ENCODE measurements at places on chromosomes 7 and 10.

DNA sequence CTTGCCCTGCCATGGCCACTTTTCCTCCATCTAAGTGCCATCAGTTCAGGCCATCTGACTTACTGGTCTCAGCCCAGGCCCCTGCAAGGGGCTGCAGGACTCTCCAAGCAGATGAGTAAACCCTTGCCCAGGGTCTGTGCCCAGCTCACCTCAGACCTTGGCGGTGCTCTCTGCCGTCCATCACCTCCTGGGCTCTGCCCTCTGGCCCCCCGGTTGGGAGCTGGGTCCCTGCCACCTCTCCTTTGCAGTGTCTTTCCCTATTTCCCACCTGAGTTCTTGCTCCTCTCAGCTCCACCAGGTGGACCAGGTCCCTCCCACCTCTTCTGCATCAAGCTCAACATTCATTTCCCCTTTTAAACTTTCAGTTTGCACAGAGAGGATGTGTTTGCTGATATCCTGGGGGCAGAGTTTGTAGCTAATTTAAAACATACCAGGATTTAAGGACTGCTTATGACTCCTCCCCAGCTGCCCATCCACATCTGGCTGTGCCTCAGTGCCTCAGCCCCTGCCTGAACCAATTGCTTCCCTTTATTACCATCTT is 135.5 kb downstream of the SLIT1 start:
- peak; percentile 22 for DNase-seq

DNA sequence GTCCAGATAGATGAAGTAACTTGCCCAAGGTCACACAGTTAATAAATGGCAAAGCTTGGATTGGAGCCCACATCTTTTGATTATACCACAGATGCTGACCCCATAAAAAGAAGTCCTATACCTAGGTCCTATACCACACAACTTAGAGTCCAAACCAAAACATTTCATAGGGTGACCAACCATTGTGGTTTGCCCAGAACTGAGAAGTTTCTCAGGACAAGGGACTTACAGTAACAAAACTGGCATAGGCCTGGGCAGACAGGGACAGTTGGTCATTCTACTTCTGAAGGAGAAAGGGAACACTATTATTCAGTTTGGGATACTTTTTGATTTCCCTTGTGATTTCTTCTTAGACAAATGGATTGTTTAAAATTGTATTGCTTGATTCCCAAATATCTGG is 32.9 kb upstream of the PRLHR start:
- no peak for DNase-seq

- DNase-seq = peak; percentile 71
These were observed 25.5 kb downstream of the GTF2IRD1 start for GRCh38 chr7:74479066-74479781.

- DNase-seq = no peak
These were observed 11.2 kb downstream of the NACAD start for GRCh38 chr7:45077579-45077978.

DNA sequence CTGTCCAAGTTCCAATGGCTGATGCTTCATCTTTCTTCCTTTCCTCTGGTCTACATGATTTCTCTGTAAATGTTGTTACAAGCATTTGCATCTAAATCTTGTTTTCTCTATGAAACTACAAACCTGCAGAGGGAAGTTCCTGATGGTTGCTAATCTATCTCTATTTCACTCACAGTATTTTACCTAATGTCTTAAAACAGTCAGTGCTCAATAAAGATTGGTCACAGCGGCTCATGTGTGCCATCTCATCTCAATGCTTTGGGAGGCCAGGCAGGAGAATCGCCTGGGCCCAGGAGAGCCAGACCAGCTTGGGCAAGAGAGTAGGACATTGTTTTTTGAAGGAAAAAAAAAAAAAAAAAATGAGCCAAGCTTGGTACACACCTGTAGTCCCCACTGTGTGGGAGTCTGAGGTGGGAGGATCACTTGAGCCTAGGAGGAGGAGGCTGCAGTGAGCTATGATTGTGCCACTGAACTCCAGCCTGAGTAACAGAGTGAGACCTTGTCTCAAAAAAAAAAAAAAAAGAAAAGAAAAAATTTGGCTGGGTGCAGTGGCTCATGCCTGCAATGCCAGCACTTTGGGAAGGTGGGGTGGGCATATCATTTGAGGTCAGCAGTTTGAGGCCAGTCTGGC is 71.3 kb upstream of the ARMC3 start:
- no peak for DNase-seq

DNA sequence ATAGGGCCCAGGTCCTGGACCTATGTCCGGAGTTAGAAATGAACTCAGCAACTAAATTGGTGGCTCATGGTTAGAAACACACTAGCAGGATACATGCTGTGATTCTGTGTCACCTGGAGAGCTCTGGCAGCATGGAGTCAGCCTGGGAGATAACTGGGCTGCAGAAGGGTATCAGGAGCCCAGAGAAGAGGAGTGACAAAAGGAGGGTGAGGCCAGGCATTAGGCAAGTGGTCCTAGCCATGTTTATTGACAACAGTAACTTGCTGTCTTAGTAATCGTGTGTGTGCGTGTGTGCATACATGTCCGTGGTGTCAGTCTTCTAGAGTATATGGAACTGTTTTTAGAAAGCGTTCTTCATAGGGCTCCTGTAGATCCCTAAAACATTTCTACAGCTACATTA is 157.5 kb upstream of the PHYHIPL start:
- no peak for DNase-seq

DNA sequence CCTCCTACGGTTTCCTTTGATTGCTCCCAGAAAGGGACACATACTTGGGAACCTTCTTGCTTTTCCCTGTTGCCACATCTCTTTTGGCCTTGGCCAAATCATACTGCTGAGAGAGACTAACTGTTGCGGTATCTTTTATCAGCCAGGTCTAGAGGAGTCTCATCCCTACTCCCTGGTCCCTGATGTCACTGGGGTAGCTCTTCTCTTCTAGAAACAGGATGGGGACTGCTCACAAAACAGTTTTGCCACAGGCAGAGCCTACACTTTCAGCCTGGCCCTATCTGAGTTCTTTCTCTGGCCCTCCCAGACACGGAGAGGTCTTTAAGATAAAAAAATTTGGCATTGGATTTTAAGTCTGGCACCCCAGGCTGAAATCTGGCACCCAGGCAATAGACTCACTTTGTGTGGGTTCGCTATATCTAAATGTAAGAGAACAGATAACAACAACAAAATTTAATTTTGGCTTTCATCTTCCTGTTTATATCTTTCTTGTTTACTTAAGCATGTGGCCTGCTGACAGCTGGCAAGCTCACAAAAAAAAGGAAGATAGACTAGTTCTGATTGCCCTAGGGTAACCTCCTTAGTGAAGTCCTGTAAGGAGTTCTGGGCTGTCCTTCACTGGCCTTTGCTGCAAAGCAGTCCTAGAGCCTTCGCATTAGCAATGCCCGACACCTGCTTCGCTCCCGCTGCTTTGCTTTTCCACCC is 228.3 kb upstream of the NPVF start:
- DNase-seq = no peak

DNA sequence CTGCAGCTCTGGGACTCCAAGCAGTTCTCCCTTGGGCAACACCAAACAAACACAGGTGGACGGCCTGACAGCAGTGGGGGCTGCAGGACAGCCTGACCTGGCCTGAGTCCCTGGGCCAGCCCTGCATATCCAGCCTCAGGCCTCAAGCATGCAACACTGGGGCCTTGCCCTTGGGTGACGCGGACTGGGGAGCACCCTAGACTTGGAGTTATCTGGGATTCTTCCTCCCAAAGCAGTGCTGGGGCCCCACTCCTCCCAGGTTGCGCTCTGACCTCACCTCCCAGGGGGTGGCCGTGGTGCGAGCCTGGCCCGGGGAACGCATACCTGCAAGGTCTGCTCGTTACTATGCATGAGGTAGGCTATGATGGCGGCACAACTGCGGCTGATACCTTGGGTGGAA is 6.2 kb upstream of the TMEM120A start:
- DNase-seq = no peak

GRCh38 chr10:124127563-124127962 is 34.2 kb upstream of the CHST15 start:
- DNase-seq = no peak

DNA sequence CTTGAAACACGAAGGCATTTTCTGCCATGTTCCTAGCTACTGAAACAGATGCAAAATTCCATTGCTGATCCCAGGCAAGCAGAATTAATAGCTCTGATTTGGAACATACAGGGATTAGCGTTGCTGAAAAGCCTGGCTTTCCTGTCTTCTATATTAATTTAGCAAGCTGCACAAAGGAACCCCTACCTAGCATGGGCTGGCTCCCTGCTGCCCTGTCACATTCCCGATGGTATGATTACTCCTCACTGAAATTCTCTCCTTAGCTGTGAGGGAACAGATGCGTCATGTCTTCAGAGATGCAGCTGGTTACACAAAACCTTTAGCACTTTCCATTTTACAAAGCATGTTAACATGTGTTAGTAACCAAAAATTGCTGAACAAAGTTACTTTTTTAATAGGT is 878.9 kb downstream of the TYW1 start:
- DNase-seq = no peak

- no peak for DNase-seq
These were observed 68.1 kb upstream of the GSDME start for GRCh38 chr7:24825381-24825794.

GRCh38 chr10:44293306-44293778 is 91.6 kb downstream of the CXCL12 start:
- DNase-seq = no peak

DNA sequence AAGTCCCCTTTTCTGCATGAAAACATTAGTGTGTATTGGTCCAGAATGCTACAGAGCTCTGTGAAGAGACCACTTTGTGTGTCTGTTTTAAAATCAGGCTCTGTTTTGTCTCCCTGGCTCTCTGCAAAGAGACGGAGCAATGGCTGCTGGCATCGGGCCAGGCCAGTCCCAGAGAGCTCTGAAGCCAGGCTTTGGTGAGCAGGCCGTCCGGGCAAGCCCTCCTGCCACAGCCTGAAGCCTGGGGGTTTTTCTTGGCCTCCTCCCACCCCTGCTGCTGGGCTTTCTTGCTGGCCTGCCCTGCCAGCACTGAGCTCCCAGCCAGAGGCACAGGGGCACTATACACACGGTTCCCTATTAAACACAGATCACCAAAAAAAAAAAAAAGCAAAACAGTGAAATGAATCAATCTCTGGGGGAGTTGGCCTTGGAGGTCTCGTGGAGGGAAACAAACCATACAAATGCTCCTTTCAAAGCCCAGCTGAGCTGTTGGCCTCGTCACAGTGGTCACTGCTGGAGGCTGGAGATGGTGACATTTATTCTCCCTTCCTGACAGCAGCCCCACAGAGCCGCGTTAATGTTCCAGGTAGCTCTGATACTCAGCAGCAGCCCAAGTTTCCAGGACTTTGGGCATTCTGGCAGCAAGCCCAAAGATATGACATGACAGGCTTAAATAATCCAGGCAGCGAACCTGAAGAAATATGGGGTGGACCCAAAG is 237.2 kb downstream of the TCF7L2 start:
- DNase-seq = no peak
